Kidney epithelial cell (primary cell): ENCODE measurements at places on chromosomes 12 and 14. TPM values are rescaled to one million over a fixed set of nuclear protein-coding genes. Genes with fewer than 3 reads are reported as not detected.

GRCh38 chr14:101065696-101066694 is 162.5 kb upstream of the RTL1 start:
- DNase-seq: no peak

DNA sequence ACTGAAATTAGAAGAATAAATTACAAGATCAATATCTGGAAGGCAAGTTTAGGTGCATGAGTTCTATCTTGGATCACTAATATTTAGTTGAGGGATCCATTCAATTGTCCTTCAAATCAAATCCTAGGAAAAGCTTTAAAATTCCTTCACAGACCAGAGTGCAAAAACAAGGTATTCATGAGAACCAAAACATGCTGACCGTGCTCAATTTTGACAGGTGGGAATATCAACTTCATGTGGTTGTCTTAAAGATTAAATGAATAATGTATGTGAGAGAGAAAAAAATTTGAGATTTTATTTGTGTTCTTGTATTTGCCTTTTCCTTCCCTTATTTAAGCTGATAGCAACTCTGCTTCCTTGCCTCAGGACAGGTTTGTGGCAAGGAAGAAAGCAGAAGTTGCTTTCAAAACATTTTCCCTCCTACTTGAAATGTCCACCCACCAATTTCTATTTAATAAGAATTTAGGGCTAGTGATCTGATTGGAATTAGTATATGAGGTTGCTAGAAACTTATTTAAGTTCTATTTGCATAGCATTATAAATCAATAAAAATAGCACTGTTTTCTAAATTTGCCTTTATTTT is 4.9 kb upstream of the PPP1R12A start:
- no peak for DNase-seq

DNA sequence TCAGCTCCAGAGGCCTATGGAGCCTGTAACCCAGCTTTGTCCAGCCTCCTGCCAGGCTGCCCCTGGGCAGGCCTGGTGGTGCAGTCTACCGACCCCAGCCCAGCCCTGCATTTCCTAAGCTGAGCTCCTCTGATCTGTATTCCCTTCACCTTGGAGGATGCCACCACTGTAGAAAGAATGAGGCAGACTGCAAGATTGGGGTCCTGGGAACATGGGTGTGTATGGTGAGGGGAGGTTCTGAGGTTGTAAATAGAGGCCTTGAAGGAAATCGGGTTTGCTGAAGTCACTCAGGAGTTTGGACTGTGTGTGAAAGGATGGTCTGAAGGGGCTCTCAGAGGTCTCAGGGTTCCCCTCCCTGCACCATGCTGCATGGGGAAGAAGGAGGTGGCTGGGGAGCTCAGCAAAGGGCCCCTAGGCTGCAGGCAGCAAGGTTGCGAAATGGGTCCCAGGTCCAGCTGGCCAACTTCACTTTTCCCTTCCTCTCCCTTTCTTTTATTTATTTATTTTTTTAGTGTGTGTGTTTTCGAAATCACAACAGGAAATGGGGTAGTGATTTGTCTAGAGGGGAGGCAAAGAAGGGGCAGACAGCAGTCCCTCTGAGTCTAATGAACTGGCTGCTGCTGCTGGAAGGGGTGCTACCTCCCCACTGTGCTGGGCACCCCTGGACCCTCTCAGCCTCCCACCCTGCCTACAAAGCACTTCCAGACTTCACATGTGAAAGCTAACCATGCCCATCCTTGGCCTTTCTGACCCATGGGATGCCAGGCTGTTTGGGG is 1.2 kb upstream of the LRP1-AS start:
- no peak for DNase-seq

- DNase-seq: no peak
These were observed 69.3 kb downstream of the ZFC3H1 start for GRCh38 chr12:71594214-71594948.

The MAGOHB gene
- 21.7 and 31.1 TPM in 2 replicates for total RNA-seq

- DNase-seq: no peak
These were observed 4.1 kb upstream of the KRT84 start for GRCh38 chr12:52389313-52390207.
